Progenitor cell of endocrine pancreas (in vitro differentiated cells): ENCODE measurements at places on chromosomes 2 and 18.

DNA sequence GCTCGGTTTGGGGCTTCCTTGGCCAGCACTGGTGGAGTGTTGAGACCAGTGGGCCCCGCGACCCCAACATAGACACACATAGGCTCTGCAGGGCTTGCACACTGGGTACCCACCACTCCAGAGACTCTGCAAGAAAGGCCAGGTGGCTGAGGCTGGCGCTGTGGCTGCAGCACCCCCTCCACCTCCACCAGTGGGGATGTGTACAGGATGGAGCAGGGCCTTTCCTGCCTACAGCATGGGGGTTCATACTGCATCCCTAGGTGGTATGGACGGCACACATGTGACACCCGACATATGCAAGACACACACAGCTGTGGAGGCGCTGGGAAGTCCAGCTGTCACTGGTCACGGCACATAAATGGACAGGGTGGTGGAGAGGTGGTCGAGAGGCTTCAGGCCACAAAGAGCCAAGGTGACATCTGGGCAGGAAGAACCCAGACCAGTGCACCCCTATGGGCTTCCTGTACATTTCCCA lies 1.3 kb downstream of the RNPEPL1 start:
- no peak for DNase-seq

GRCh38 chr18:2636126-2636631 lies 19.3 kb upstream of the SMCHD1 start:
- DNase-seq: no peak

GRCh38 chr2:154589514-154589913 lies 109.0 kb upstream of the KCNJ3 start:
- no peak for DNase-seq

DNA sequence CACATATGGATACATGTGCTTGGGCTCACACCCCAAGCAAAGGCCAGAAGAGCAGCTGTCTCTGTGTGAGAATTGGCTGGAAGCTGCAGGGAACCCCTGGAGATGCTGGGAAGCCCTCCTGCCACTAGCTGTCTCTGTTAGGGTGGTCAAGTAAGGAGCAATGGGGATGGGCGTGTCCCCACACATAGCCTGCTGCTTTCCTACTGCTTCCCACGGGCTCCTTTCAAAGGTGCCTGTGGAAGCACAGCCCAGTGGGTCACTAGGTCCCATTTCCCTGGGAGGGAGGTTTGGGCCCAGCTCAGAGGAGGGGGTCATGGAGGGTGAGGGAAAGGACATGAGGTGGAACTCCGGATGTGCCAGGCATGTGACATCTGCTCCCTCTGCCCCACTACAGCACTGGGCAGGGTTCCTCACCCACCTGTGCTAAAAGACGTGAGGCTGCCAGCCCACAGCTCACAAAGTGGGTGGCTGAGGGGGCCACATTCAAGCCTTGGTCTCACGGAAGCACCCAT lies 24.4 kb upstream of the MAL start:
- DNase-seq: no peak

DNA sequence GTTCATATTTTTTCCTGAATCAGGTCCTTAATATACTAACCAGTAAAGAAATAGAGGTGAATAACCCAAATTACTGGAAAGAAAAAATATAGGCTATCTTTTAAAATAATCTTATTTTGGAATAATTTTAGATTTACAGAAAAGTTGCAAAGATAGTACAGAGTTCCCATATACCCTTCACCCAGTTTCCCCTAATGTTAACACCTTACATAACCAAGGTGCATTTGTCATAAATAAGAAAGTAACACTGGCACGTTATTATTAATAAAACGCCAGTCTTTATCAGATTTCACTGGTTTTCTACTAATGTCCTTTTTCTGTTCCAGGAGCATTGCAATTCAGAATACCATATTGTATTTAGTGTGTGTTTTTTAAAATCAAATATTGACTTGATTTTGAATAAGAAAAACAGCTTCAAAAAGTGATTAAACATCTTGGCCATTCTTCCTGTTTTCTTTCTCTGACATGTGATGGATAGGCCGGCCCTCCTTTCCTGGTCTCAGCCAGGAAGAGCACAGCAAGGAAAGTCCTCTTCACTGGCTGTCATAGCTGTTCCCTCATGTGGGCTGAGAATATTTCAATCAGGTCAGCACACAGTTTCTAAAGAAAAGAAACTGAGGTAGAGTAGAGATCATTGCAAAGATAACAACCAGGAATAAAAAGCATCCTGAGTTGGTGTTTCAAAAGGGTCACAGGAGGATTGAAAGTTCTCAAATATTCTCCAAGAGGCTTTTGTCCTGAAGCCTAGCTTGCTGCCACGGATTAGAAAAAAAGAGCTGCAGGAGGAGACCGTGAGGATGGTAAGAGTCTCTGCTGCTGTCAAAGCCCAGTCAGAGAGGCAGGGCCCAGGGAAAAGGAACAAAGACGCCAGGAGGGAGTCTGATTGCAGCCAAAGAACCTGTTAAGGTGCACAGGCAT lies 79.3 kb upstream of the ARL5A start:
- no peak for DNase-seq

GRCh38 chr2:166229678-166230023 lies 101.8 kb upstream of the SCN1A start:
- no peak for DNase-seq

GRCh38 chr2:156329927-156330726 lies 2.4 kb downstream of the NR4A2 start:
- no peak for DNase-seq

DNA sequence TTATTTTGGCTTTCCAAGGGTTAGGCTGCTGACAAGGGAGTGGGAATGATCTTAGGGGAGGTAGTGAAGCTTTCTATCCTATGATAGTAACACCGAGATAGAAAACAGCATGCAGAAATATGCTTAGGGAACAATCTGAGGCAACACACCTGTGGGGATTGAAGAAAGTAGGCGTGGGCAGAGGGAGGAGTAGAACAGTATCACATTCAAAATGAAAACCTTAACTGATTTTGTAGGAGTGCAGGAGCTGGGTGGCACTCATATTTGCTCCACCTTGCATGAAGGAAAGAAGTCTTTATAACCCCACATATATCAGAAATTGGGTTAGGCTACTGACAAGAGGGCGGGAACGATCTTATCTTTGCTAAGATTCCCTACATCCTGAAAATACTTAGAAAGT lies 762.2 kb upstream of the CNTNAP5 start:
- DNase-seq: no peak

GRCh38 chr18:3099327-3099726 lies 86.4 kb upstream of the LPIN2 start:
- no peak for DNase-seq

DNA sequence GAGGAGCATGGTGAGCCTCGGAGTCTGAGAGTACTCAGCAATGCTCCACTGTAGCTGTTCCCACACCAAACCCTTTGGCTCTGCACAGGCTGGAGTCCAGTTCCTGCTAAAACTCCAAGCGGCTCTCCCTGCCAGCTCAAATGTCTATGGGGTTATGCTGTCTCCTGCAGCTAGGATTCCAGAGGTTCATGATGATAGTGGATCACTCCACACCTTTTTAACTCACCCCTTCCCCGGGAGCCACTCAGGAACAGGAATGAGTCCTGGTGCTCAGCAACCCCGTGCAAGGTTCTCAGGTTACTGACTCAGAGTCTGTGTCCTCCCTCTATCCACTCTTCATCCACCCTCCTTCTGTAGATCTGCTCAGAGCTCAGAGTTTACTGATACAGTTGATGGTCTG lies 410.0 kb downstream of the CDH19 start:
- DNase-seq: no peak

GRCh38 chr2:66478731-66479316 lies 43.9 kb downstream of the MEIS1 start:
- no peak for DNase-seq

DNA sequence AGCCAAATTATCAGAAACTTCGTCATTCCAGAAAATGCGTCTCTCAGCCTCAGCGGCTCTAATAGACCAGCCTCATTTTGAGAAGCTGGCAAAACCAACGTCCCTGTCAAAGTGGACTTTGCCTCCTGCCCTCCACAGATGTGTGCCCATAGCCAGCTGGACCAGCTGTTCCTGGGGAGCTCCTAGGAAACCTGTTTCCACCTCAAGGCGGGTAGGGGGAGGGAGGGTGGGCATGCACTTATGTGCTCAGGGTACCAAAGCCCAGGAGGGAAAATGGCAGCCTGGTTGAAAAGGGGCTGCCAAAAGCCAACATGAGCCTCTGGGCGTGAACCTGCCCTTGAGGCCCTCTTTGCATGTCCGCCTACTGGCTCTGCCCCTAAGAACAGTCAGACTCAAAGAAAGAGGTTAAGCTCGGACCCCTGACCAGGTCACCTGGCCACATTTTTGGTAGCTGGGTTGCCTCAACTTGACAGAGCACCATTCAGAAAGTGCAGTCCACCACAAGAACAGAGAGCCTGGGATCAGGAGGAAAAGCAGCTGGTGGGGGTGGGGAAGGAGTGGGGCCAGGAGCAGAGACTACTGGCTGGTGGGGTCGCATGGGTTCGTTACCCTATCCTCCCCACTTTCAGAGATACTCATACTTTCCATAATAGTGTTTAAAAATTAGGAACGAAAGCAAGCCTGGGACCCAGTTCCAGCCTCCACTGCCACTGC lies 3.5 kb downstream of the PER2 start:
- DNase-seq: no peak

- no peak for DNase-seq
Measured at GRCh38 chr2:238900511-238900910, 52.6 kb downstream of the TWIST2 start.

DNA sequence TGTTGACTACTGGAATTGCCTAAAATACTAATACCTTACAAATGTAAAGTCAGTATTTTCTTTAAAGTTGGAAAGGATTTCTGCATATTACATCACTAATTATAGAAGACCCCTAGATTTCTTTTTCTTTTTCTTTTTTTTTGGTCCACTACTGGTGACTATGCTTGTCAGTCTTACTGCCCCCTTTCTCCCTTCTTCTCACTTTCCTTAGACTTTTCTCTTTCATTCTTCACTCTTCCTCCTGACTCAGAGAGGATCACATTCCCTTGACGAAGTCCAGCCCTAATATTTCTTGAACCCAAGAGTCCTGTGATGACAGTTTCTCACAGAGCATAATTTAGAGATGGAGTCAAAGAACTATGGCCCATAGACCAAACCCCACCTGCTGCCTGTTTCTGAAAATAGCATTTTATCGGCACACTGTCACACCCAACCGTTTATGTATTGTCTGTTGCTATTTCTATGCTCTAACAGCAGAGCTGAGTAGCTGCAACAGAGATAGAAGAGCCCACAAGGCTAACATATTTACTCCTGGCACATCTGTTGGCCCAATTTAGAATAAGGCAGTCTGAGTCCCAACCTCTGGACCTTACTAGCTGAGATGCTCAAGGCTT lies 40.6 kb upstream of the RIOK3 start:
- DNase-seq: no peak

GRCh38 chr2:168490946-168491605 lies 35.0 kb downstream of the CERS6 start:
- no peak for DNase-seq

DNA sequence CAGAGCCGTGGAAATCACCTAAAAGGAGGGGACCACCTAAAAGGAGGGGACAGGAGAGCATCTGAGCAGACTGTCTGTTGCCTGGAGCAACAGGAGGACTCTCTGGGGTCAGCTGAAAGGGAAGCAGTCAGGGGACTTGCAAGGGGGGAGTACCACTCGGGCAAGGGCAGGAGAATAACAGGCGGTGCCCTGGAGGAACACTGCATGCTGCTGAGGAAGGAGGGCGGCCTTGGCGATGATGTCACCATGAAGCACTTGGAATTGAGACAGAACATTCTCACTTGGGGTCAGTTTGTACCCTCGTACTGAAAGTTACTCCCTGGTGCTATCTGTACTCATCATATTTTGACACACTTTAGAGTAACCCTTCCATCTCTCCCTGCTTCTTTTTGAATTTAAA lies 18.4 kb downstream of the SIX3 start:
- no peak for DNase-seq

DNA sequence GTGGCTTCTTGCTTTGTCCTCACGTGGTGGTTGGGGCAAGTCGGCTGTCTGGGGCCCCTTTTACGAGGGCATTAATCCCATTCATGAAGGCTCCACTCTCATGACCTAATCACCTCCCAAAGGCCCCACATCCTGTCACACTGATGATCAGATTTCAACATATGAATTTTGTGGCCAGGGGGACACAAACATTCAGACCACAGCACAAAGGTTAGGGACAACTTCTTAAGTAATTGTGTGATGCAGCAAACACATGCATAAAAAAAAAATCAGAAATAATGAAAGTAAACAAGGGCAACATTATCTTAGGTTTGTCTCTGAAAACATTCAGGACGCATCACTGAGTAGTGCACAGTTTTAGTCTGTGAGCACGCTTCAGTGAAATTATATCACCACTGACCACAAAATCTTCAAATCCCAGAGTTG lies 54.2 kb upstream of the FRZB start:
- no peak for DNase-seq
